ENCODE measurements at places on chromosomes 5 and 9.

DNA sequence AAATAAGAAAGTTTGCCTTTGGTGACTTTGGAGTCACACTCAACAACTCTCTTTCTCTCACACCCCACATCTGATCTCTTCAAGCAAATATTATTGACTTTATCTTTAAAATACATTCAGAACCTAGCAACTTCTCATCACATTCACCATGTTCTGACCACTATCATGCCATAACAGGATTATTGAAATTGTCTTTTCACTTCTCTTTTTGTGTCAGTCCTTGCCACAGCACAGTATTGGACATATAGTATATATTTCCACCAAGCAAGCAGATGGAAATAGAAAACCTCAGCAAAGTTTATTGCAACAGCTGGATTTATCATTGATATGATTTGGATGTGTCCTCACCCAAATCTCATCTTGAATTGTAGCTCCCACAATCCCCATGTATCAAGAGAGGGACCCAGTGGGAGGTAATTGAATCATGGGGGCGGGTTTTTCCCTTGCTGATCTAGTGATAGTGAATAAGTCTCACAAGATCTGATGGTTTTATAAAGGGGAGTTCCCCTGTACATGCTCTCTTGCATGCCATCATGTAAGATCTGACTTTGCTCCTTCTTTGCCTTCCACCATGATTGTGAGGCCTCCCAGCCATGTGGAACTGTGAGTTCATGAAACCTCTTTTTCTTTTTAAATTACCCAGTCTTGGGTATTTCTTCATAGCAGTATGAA lies 26.9 kb upstream of the ITGA1 start:
- no peak for DNase-seq

DNA sequence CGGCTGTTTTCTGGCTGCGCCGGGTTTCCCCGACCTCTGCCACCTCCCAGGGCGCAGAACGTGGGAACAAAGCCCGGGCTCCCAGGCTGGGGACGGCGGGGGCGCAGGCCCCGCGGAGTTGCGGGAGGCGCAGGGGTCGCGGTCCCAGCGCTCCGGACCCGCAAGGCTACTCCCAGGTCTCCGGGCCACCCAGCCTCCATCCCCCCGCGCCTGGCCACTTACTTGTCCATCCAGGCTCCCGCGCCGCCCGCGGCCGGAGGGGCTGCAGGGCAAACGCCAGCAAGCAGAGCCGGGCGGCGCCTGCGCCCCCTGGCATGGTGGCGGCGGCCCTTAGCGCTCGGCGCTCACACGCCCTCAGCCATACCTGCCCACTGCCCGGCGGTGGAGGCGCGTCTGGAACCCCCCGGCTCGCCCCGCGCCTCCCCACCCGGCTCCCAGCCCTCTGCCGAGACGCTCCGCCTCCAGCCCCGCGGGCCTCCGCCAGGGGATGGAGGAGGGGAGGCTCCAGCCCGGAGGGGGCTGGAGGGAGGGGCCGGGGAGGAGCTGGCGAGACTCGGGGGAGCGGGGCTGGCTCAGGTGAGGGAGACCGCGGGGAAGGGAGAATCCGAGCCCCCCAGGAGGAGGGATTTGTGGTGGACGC lies at the start of gene ADAM19:
Gene ADAM19 (minus strand): TSS at position 395 of the 640 bp plus-strand sequence. CDS start 79 bp downstream, at position 316.
- DNase-seq, result no peak

DNA sequence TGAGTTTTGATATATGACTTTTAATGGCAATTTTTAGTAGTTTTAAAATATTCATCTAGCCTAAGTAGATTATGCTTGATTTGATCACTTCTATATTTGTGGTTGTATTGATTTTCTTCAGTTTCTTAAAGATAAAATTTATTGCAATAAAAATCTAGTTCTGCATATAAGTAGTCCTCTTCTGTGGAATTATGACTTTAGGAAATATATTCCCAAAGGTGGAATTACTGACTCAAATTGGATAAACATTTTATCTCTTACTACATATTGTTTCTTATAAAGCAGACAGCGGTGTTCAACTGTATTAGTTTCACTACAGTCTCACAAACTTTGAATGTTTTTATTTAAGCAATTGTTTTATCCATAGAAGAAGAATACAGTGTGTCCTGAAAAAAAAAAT lies 883.0 kb upstream of the SEMA6A start:
- DNase-seq, result no peak

DNA sequence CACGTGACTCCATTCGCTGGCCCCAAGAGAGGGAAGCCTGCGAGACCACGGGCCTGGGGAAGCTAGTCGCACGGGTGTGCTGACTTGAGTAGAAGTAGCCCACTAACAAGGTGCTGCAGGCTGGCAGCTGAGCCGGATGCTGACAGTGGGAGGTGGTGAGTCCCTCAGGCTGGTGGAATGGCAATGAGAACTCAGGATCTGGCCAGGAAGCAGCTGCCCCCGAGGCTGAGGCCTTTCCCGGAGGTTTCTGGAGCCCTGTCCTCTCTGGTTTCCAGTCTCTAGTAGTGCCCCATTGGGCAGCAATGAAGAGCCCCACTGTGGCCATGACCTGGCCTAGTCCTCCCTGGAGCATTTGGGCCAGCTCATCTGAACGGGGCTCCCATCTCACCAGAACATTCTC lies 366.7 kb upstream of the IRX4 start:
- DNase-seq, result no peak
